ENCODE measurements at places on chromosomes 12 and 14. TPM values are rescaled to one million over a fixed set of nuclear protein-coding genes. Genes with fewer than 3 reads are reported as not detected.

DNA sequence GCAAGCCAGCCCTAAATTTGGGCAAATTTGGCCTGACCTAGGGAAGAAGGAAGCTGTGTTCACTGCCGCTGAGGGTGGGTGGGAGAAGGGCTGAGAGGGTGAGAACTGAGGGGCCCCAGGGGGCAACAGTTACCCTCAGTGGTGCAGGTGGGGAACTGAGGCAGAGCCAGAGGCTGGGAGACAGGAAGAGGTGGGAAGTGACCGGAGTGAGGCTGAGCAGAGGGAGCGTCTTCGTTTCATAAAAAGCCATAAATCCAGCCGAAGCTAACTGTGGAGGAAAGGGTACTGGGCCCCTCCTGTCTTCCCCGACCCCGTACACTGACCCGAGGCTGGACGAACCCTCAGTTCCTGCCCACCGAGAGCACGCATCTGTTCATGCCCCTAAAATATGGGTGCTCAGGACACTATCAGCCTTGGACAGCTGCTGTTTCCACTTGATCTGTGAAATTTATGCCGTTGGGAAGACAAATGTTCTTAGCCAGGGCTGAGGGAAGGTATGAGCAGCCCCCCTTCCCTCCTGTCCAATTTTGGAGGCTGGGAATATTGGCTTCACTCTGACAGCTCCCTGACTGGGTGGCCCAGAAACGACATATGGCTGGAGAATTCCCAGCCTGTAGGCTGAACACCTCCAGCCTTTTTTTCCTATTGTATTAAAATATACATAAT is 116.5 kb downstream of the KIF26A start:
- DNase-seq: no peak

DNA sequence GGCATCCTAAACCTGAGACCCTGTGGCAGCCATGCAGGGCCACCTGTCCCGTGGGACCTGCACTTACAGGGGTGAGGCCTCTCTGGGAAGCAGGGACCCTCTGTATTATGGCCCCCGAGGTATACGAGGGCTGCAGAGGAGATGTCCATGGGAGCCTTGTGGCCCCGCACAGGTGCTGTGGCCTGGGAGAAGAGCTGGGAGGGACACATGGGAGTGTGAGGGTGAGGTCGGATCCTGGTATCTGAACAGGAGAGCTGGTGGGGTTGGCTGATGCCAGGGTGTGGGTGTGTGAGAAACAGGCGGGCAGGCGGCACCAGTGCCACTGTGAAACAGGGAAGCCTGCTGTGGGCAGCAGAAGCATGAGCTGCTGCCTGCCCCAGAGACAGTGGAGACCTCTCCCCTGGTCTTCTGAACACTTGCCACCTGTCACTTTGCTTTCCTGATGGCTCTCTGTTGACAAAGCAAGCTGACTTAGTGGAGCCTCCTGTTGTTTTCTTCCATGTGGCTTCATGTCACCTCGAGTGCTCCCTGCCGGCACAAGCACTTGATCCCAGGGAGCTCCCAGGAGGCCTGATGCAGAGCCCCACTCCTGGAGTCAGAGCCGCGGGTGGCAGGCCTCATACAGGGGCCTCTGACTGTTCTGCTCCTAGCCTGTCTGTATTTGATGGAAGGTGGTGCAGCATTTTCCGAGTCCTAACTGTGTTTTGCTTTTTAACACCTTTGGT is 19.8 kb upstream of the AMN start:
- no peak for DNase-seq

Gene TAS2R30
- total RNA-seq: 3.9 TPM

- peak; percentile 82 for DNase-seq
These were observed 20.2 kb upstream of the KRT8 start for GRCh38 chr12:52924764-52925716.

- DNase-seq: no peak
These were observed 1.7 kb downstream of the TIGAR start for GRCh38 chr12:4322726-4323125.

GRCh38 chr14:41699486-41699885 is 92.8 kb downstream of the LRFN5 start:
- no peak for DNase-seq

DNA sequence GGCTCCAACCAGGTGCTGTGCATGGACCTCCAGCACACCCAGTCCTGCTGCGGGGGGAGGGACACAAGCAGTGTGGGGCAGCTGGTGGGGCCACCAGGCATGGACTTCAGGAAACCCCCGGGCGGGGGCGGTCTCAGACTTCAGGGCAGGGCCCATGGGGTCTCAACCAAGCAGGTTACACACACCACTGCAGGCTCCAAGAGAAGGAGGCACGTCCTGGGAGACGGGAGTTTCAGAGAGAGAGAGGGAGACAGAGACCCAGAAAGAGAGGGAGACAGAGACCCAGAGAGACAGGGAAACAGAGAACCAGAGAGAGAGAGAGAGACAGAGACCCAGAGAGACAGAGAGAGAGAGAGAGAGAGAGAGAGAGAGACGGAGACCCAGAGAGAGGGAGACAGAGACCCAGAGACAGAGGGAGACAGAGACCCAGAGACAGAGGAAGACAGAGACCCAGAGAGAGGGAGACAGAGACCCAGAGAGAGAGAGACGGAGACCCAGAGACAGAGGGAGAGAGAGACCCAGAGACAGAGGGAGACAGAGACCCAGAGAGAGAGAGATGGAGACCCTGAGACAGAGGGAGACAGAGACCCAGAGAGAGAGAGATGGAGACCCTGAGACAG is 128.9 kb downstream of the NCOR2 start:
- no peak for DNase-seq

DNA sequence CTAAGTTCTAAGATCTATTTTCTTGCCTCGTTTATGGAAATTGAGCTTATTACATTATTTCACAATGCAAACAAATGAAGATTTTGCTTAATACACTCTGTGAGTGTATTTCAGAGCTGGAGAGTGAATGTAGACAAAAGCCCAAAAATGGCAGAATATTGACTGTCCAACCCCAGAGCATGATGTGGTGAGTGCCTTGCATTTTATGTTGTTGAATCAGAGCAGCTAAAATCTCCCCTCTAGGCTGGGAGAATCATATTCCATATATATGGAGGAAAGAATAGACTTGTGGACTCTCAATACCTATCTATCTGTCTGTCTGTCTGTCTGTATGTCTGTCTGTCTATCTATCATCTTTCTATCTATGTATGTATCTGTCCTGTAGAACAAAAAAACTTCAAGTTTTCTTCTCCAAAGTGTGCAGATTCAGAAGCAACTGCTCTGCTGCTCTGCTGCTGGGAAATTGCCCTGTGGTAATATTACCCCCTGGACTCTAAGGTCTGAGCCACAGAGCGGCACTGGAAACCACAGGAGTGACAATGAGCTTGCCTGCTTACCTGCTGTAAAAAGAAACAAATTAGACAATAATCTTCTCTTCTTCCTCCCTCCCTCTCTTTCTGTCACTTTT is 209.4 kb upstream of the PRICKLE1 start:
- DNase-seq: no peak

DNA sequence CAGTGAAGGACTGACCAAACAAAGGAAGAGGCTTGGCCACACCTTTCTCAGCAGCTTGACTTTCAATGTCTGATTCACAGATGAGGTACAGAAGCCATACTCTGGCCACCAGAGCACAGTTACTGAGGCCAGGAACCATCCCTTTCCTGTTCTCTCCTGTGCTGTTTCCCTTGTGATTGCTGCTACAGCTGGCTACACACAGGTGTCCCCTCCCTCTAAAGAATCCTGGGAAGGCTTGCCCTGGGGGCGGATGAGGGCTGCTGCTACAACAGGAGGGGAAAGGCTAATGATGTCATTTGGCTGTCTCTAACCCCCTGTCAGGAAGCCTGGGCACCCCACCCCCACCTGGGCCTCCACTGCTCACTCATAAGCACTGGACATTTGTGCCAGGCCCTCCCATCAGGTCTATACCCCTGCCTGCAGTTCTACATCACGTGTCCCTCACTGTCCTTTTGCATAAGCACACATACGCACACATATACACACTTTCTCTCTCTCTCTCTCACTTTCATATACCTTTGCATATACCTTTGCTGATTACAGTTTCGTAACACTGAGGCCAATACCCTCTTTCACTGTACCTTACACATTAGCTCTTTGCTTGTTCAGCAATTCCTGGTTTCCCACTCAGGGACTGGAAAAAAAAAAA is 41.4 kb downstream of the PRPF40B start:
- peak; percentile 96 for DNase-seq

DNA sequence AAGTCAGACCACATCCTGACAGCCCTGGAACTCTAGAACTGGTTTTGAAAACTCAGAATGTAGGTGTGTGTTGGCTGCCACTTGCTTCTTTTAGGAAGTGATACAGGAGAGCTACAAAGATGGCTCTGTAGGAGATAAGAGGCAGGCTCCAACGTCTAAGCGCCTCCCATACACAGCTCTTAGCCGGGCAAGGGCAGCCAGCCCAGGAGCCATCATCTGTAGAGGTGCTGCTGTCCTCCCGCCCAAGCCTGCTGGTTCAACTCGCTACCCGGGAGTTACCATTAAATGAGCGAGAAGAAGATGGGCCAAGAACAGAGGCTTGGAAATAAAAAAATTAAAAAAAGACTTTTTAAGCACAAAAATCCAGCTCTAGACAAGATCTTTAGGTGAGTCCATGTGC is 61.2 kb upstream of the DIO3 start:
- no peak for DNase-seq

Gene CISTR
- not detected for total RNA-seq

- DNase-seq: no peak
These were observed 326.1 kb upstream of the RTL1 start for GRCh38 chr14:101229666-101230065.

Gene SSTR1
- total RNA-seq: 0.33 TPM

DNA sequence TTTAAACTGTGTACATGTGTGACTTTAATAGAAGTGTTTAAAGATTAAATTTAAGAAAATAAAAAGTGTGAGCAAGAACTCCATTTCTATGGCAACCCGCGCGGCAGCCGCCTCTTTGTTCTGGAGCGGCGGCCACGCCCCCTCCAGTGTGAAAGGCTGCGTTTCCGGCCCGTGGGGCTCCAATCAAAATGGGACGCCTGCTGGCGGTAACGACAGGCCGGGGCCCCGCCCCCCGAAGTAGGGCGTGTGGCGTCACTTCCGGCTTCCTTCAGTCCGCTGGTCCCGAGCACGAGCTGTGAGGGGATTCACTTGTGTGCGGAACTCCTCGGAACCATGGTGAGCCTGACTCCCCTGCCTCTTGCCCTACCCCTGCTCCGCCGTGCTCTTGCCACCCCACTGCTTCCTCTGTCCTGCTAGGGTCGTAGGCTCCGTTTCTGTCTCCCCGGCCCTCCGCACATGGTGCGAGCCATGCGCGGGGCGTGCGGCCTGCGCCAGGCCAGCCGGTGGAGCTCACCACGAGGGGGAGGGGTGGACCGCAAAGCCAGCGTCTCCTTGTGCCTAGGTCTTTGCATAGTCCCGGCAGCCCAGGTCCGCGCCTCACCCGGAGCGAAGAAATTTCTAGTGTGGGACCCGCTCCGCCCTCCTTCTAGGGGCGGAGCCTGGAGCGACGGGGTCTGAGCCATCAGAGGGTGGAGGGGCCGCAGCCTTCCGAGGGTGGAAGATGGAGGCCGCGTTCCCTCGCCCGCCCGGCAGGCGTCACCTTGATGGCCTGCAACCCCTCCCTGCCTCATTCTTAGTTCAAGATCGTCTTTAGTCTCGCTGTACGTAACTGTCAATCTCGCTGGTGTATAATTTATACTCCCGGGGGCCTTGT is at the start of gene CCT2:
Gene CCT2, plus strand, starts transcription at position 271 of the 874 bp plus-strand sequence. Its CDS starts 63 bp downstream, at position 334.
- peak; percentile 97 for DNase-seq

Gene PYGL
- total RNA-seq: 99.6 TPM

DNA sequence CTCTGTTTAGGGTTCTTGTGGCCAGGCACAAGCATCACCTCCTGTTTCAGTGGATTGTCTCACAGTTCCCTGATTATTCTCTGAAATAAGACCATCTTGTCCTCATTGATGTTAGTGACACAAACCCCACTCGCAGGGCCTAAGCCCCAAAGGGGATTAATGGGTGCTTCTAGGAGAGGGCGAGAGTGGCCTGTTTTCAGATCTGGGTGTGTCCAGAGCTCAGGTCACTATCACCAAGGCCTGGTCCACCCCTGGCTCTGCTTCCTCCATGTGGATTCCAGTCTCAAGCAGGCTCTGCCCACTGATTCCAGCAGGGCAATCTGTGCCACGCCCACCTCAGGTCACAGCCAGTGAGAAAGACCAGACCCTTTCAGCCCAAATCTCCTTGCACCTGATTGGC is 361.9 kb downstream of the ADGRD1 start:
- no peak for DNase-seq

- DNase-seq: no peak
These were observed 233.0 kb upstream of the PLXNC1 start for GRCh38 chr12:93915411-93915810.

- DNase-seq: peak; percentile 63
These were observed 7.3 kb downstream of the GPR68 start for GRCh38 chr14:91237219-91237618.

Gene GARIN6
- not detected for total RNA-seq

Gene GALNT6
- total RNA-seq: 19.9 TPM

Gene SMCO3
- total RNA-seq: 1.2 TPM

Gene GALNT16
- 0.19 TPM for total RNA-seq

DNA sequence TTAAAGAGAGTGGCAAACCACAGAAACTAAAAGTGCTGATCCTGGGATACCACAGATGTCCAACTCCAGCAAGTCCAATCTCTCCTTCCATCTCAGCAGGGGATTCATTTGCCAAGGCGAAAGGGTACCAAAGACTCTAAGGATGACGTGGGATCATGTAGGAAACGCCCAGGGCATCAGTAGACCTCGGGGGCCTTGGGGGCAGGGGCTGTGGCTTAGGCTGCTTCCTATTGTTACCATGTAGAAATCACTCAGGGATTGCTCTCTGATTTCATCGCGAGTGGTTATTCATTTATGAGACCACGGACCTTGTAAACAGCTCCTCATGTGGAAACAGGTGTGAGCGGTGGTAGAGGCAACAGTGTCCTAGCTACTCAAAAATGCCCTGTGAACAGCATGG is 149.3 kb upstream of the FKBP4 start:
- no peak for DNase-seq

DNA sequence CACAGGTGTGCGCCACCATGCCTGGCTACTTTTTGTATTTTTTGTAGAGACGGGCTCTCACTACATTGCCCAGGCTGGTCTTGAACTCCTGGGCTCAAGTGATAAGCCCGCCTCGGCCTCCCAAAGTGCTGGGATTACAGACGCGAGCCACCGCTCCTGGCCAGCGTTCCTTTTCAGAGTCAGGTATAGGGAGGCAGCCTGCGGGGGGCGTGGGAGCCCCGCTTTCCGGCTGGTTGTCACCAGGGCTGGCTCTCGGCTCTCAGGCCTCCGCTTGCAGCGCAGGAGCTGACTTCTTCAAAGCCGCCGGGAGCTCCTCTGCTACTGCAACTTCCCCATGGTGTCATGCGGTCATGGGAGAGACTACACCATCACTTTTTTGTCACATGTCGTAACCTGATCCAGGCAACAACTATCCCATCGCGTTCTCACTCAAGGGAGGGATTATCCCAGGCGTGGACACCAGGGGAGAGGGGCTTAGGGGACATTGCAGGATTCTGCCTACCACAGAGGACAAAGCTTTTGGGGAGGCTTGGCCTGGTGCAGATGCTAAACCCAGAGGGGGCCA is 129.4 kb downstream of the SCARB1 start:
- no peak for DNase-seq

GRCh38 chr14:97640031-97640430 is 842.8 kb downstream of the VRK1 start:
- DNase-seq: no peak

Gene SYT1
- 9.7 TPM for total RNA-seq

- DNase-seq: no peak
These were observed 1.6 kb downstream of the ADGRD1 start for GRCh38 chr12:130955238-130955816.

- no peak for DNase-seq
These were observed 14.5 kb downstream of the CAPRIN2 start for GRCh38 chr12:30740274-30740673.

All from dermis blood vessel endothelial cell (primary cell).